ENCODE measurements at places on chromosomes 3 and 15.

DNA sequence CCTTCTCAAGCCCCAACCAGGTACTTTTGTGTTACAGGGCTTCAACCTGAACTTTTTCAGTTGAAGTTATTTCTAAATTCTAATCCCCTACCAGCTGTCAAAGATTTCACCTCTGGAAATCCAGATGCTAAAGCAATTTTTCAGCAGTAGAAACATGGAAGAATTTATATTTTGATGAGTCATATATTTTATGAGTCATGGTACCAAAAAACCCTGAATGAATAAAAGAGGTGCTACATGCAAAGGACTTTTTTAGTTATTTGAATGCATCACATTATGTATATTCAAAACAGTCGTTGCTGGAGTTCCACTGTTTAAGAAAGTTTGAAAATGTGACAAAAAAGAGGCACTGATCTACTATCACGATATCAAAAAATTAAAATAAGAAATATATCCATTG, 96.0 kb upstream of the ZNF385D start:
- no peak for DNase-seq

GRCh38 chr3:98070840-98071239, 16.1 kb upstream of the OR5AC2 start:
- no peak for DNase-seq

DNA sequence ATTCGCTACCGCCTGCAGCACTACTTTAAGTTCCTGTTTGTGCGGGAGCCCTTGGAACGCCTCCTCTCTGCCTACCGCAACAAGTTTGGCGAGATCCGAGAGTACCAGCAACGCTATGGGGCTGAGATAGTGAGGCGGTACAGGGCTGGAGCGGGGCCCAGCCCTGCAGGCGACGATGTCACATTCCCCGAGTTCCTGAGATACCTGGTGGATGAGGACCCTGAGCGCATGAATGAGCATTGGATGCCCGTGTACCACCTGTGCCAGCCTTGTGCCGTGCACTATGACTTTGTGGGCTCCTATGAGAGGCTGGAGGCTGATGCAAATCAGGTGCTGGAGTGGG, 995 bp downstream of the CHST14 start:
- DNase-seq = no peak

- DNase-seq = no peak
These were observed 2.0 kb downstream of the CA12 start for GRCh38 chr15:63379492-63380150.

DNA sequence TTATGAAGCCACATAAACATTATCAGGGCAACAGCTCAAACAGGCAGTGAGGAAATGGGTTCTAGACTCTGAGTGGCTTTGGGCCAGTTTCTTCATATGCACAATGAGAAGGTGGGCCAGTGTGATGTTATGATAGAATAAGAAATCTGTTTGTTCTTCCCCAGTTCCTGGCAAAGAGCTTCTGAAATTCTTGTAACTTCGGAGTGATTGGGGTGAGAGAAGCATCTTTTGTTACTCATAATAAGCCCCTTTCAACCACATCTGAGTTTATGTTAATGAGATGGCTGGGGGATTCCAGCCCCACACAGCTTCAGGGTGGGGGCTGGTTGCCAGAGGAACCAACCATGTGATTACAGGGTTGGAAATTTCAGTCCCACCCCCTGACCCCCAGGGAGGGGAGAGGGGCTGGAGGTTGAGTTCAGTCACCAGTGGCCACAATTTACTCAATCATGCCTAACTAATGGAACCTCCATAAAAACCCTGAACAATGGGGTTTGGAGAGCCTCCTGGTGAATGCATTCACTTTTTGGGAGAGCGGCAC, 57.0 kb upstream of the FRMD4B start:
- DNase-seq = no peak

- DNase-seq = no peak
These were observed 884 bp upstream of the KNL1 start for GRCh38 chr15:40593165-40593564.

DNA sequence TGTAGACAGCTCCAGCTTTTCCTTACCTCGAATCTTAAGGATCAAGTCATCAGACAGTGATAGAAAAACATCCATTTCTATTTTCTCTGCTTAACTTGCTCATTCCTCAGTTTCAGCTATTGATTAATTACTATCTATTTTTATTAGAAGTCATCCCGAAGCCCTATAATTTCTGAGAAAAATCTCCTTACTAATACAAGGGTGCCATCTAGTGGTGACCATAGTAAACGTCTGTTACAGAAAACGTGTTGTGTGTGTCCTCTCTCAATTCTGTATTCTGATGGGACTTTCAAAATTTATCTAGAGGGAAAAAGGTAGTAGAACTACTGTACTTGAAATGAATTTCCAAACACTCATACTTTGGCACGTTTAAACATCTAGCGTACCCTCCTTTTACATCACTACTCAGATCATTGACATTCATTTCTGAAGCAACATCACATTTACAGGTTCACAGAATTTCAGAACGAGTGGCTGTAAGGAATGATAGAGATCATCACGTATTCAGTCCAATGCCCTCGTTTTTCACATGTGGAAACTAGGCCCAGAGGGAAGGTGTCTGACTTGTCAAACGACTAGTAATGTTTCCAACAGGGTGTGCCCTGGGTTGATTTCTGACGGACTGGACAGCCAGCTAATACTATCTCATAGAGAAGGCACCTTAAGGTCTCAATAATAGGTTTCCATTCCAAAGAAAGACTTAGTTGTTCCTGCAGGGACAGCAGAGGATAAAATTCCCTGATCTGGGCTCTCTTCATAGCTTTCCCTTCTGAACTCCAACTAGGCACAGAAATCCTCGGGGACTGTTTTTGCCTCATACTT, 25.6 kb downstream of the HACD2 start:
- no peak for DNase-seq

DNA sequence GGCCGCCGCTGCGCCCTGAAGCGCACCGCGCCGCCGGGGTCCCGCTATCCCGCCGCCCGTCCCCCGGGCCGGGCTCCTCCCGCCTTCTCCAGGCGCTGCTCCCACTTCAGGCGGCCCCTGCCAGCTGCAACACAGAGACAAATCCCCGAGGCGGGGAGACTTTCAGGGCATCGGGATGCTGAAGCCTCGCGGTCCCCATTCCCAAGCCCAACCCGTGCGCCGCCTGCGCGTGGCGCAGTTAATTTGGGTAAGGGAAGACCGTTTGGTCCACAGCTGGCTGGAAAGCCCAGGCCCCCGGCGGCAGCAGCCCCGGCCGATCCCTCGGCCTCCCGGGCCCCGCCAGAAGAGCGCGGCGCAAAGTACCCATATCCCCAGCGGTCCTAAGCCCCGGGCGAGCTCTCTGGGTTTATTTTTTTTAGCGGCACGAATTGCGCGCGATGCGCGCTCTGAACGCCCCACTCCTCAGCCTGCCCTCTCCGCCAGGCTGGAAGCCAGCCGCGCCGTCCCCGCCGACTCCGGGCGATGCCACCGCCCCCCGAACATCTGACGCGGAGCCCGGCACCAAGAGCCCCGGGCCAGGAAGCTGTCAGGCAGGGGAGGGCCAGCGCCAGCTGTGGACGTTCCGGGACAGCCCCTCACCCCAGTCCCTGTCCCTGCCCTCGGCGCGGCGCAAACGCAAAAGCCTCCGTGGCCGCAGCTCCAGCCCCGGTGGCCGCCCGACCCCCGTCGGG, 517 bp downstream of the FBN1 start:
- DNase-seq = no peak

DNA sequence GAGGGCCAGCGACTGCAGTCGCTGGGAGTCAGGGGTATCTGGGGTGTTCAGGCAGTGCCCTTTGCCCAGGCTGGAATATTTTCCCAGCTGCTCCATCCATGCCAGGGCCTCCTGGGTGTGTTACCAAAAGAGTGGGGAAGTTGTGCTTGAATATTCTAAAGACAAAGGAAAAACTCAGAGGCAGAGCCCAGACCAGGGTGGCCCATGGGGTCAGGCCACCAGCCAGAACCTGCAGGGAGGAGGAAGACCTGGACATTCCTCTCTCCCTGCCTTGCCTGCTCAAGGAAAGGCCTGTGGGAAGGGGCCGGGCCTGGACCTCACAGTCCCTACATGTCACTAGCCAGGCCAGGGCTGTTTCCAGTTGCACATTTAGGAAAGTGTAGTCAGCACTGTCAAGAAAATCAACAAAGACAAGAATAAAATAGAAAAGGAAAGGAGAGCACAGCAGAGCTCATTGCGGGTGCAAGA, 16.0 kb upstream of the KLF15 start:
- no peak for DNase-seq

DNA sequence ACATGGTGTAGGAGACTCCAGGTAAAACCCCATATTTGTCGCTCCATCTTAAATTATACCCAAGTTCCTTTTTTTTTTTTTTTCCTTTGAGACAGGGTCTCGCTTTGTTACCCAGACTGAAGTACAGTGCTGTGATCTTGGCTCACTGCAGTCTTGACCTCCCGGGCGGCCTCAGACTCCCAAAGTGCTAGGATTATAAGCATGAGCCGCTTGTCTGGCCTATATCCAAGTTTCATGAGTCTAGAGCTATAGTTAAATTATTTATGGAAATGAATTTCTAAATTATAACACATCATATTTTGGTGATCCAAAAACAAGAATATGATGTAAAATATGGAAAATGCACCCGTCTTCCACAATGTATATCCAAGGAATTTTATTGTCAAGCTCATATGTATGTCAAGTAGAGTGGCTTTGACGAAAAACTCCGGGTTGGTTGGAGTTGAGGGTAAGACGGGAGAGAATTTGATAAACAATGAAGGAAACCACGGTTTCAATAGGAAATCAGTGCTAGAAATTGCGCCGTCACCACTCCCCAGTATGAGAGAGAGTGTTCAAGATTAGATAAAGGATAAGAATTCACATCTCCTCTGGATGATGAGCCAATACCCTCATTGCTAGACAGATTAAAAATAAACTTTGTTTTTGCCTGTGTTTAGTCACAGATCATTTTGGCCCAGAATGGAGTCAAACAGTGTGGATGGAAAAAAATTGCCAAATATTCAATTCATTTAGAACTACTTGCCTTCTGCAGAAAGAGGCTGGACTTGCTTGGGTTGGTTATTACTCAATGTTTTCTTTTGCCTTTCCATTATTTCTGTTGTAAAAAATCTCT, 209.2 kb upstream of the NR2F2 start:
- DNase-seq = no peak

DNA sequence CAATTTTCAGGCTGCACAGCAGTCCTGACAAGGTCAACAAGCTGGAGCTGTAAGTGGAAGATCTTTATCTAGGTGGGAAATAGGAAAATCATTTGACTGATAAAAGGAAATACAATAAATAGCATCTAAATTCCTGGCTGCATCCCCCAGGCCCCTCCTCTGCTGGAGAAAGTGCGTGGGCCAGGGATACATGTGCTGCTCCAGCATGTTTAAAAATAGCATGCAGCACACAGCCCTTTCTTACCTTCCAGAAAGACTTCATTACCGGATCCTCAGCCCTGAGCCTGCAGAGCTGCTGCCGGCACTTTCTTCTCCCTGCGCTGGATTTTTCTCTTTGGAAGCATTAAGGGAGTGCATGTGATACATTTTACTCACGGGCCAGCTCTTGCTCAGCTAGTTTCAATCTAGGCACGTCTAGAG, 77.3 kb downstream of the HMG20A start:
- no peak for DNase-seq

DNA sequence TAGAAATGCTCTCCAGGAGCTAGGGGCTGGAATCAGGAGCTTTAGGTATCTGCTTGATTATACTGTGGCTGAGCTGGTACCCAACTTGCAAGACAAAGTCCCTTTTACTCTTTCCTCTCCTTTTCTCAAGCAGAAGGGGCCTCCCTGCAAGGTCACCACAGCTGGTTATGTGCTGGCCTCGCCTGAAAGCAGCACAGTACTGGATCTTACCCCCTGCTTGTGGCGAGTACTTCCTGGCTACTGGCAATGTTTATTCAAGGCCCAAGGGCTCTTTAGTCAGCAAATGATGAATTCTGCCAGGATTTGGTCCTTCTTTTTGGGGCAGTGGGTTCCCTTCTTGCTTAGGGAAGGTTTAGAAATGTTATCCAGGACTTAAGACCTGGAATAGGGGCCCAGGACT, 234.6 kb downstream of the RAP2B start:
- no peak for DNase-seq

GRCh38 chr3:115648559-115648958, 25.2 kb downstream of the GAP43 start:
- DNase-seq = no peak

DNA sequence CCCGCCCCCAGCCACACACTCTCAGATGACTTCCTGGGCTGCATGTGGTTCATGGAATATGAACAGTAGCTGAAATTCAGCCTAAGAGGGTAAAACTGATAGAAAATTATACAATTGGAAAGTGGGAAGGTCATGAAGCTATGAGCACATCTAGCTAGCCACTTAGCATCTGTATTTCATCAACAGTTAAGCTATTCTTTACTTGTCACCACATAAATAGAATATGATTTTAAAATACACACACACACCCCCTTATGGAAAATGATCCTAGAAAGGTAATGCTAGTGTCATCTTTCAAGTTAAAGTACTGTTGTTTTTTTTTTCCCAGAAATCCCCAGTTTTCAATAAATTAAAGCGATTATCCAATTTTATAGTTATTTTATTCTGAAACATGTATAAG, 3.6 kb downstream of the MAP4 start:
- no peak for DNase-seq

GRCh38 chr15:32670623-32671022, 29.1 kb downstream of the SCG5 start:
- no peak for DNase-seq

DNA sequence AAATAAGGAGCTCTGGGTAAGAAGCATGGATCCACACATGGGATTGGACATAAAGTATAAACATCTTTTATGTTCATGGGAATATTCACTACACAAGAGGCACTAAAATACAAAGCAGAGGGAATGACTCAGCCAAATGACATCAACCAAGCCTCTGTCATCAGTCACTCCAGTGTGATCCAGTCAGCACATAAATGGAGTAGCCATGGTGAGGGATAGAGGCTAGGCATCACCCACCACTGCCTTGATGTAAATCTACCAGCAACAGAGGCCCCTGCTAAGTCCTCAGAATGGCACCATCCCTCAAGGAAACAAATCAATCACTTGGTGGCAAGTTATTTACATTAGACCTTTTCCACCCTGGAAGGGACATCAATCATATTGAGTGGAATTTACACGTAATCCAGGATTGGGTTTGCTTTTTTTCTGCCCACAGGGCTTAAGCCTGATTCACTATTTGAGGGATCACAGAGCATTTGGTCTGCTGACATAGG, 27.2 kb downstream of the VEPH1 start:
- DNase-seq = no peak

DNA sequence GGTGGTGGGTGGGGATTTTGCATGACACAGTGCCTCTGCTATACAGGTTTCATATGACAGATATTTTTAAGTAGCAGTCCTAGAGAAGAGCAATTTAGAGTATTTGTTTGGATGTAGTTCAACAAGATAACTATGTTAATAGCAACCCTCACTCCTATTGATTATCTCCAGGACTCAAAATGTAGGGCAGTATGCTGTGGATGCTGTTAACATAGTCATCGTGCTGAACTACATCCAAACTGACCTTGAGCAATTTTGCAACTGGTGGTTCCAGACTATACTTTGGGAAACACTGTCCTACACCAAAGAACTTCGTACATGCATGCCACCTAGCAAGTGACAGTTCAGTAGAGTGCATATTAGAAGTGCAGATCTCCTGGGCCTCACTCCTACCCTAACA, 117.6 kb downstream of the IL5RA start:
- no peak for DNase-seq

GRCh38 chr15:58046467-58046866, 19.0 kb downstream of the ALDH1A2 start:
- DNase-seq = no peak
